Subcutaneous preadipocyte (primary cell): ENCODE measurements at places on chromosomes 6 and 20. TPM values are rescaled to one million over a fixed set of nuclear protein-coding genes. Genes with fewer than 3 reads are reported as not detected.

The FILIP1 gene
- under 0.01 and 0.37 TPM in 2 replicates for total RNA-seq

The SLC26A8 gene
- total RNA-seq, result under 0.01 TPM in 1 of 2 replicates, not detected in the other

The MAK gene
- not detected in 2 replicates for total RNA-seq

The POU3F2 gene
- not detected in 2 replicates for total RNA-seq

The KIAA0408 gene
- 0.37 and 0.39 TPM in 2 replicates for total RNA-seq

The PNPLA1 gene
- not detected in 2 replicates for total RNA-seq

The SLC13A3 gene
- 2.5 and 4.4 TPM in 2 replicates for total RNA-seq

The HRH3 gene
- not detected in 2 replicates for total RNA-seq

The PRKN gene
- 2.0 and 3.3 TPM in 2 replicates for total RNA-seq

The VIP gene
- total RNA-seq, result not detected in 2 replicates

The PSORS1C2 gene
- total RNA-seq, result not detected in 2 replicates

The CLPSL2 gene
- not detected in 2 replicates for total RNA-seq

The C20orf144 gene
- 0.20 TPM in 1 of 2 replicates, not detected in the other for total RNA-seq

The OGFRL1 gene
- total RNA-seq, result 14.3 and 22.1 TPM in 2 replicates

The PRDM13 gene
- not detected in 2 replicates for total RNA-seq

The ACAT2 gene
- total RNA-seq, result 90.8 and 130 TPM in 2 replicates

The GABRR2 gene
- total RNA-seq, result 0.37 TPM in 1 of 2 replicates, not detected in the other

The LCA5 gene
- total RNA-seq, result 2.9 TPM in 2 replicates

The LAMA2 gene
- total RNA-seq, result 30.3 and 64.7 TPM in 2 replicates

The FAM209A gene
- not detected in 2 replicates for total RNA-seq

The DACT2 gene
- total RNA-seq, result not detected in 2 replicates

The NANP gene
- total RNA-seq, result 6.6 and 10.4 TPM in 2 replicates

The ANGPT4 gene
- total RNA-seq, result not detected in 2 replicates

The HDAC2 gene
- 40.8 and 54.5 TPM in 2 replicates for total RNA-seq

The THEMIS gene
- total RNA-seq, result not detected in 2 replicates

The TREM2 gene
- not detected in 2 replicates for total RNA-seq

The STAU1 gene
- total RNA-seq, result 51.1 and 57.5 TPM in 2 replicates
